Left lung (tissue), 14 donors: ENCODE measurements at places on chromosomes 7 and 10. TPM values are rescaled to one million over a fixed set of nuclear protein-coding genes. Genes with fewer than 3 reads are reported as not detected.
A peak's percentile ranks its signal among the peaks of the same experiment; 100 is the strongest.

DNA sequence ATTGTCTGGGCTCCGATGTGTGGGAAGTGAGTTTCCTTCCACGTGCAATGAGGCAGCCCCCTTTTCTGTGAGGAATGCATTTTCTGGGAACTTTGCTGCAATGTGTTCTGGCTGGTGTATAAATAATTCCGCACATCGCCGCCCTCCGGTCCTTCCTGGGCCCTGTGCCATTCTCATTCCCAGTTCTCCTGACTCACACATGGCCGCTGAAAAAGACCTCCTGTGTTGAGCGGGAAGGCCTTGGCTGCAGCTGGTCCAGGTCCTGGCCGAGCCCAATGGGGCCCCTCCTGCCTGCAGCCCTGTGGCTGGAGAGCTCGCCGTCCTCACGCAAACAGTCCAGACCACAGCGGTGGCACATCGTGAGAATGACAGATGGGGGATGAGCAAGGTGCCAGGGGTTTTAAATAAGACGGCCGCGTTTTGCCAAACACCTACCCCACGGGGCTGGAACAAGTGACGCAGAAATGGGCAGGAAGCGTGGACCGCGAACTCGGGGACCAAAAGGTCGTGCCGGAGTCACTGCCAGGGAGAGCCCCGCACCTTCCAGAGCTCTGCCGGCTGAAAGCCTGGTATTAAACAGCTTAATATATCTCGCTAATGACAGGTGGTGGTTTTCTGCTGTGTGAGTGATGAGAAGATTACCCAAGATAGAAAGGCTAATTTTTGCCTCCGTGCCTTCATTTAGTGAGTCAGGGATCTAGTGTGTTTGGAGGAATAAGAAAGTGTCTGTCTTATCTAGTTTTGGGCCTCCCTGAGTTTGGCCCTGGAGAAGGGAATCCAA lies 37.0 kb downstream of the FAM20C start:
- peak; percentile 59 for DNase-seq

GRCh38 chr10:58384095-58384494 lies 1.1 kb upstream of the TFAM start:
- no peak for DNase-seq

The C7orf25 gene
- polyA plus RNA-seq, result 1.9 TPM

The IGFBP1 gene
- 0.31 TPM for polyA plus RNA-seq

- no peak for DNase-seq
Observed at GRCh38 chr7:15885678-15886077, 199.2 kb upstream of the MEOX2 start.

DNA sequence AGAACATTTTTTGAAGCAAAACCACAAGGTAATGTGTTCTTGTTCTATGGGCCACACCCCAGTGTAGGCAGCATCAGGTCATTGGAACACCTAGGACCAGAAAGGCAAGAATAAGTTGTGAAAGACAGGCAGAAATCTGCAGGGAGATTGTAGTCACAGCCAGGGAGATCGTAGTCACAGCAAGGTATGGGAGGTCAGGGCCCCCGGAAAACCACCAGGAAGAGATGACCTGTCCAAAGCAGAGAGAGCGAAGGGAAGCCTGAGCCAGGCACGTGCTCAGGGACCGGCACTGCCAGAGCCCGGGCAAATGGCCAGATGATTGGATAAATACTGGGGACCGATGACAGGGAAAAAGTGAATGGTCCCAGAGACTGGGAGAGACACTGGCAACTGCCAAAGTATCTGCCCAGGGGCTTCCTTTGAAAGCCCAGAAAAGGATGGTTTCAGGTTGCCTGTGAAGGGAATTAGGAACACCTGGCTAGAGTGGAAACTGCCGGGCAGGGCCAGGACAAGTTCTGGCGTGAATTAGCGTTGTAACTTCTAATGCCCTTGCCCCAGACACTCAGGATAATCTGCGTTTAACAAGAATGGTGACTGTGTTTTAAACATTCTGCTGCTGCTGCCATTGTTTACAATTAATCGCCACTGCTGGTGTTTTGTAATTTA lies 3.9 kb upstream of the NOBOX start:
- DNase-seq, result no peak

DNA sequence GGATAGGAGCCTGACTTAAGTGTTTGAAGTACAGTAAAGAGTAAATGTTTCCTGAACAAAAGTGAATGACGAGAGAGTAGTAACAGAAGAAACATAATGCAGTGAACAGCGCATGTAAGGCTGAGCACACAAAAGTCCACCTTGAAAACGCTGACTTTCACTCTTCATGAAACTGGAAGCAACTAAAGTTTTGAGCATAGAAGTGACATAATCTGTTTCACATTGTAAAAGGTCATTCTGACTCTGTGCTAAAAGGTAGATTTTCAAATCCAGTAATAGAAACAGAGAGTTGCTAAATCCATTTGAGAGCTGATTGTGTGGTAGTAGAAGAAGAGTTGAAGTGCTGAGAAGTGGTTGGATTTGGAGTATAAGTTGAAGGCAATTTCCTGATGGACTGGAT lies 1037.0 kb downstream of the CNTNAP2 start:
- no peak for DNase-seq

DNA sequence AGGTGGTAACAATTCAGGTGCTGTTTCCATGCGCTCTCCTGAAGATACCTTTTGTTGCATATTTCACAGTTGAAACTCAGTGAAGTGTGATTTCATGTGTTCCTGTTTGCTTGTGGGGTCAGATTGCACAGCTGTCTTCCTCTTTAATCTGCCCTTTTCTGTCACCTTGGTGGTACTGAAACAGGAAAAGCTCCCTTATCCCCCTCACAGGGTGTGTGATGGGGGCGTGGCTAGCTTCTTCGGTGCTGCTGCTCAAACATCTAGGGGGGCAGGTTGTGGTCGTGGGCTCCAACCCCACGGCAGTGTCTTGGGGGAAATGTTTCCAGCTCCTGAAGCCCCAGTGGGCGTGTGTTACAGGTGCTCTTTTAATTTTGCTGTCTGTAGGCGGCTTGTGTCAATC lies 107.4 kb upstream of the KLF14 start:
- no peak for DNase-seq

DNA sequence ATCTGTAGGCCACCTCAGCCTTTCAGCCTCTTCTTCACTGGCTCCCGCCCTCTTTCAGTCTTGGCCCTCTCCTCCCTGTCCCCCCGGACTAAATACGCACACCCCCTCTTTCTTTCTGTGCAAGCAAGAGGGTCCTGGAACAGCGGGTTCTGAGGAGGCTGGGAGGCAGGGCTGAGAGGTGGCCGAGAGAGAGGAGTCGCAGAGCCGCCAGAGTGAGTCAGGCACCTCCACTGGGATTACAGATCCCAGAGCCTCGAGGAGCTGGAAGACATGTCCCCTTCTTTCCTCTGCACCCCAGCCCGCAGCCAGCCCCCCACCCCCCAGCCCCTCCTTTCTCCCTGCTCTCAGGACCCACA lies 182 bp downstream of the CCDC136 start:
- no peak for DNase-seq

The CFTR gene
- 29.6 TPM for polyA plus RNA-seq

DNA sequence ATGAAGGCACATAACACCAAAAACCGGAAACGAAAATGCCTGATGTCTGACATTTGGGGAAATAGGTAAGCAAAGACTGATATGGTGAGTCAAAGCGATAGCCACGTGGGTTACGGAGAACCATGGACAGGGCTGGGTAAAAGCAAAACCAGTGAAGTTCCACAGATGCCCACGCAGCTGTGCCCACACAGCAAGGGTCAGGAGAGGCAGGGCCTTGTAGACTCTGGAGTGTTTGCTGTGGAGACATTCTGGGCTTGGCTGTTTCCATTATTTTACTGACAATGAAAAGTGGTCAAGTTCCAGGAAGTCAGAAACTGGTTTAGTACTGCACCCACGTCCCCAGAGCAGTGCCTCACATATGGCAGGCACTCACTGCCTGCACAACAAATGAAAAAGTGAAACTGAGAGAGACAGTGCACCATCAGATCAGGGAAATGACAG lies 148.7 kb downstream of the ZMYND11 start:
- no peak for DNase-seq
